Lung microvascular endothelial cell (primary cell): ENCODE measurements at places on chromosomes 16 and 17. TPM values are rescaled to one million over a fixed set of nuclear protein-coding genes. Genes with fewer than 3 reads are reported as not detected.

GRCh38 chr17:66951605-66951953, 12.9 kb upstream of the CACNG4 start:
- no peak for DNase-seq

GRCh38 chr17:2689411-2690164, 22.0 kb downstream of the CLUH start:
- no peak for DNase-seq

- DNase-seq: no peak
These were observed 278.6 kb downstream of the HAPSTR1 start for GRCh38 chr16:9370061-9370491.

KRT36 gene
- not detected in 2 replicates for total RNA-seq

C16orf74 gene
- 2.2 and 9.8 TPM in 2 replicates for total RNA-seq

ACE gene
- total RNA-seq: 21.4 and 80.6 TPM in 2 replicates

MED13 gene
- 26.4 and 37.7 TPM in 2 replicates for total RNA-seq

TMEM88 gene
- total RNA-seq: 7.1 and 22.7 TPM in 2 replicates

- DNase-seq: no peak
These were observed 2.8 kb downstream of the RAB40C start for GRCh38 chr16:592518-593306.

- no peak for DNase-seq
These were observed 60.4 kb upstream of the IRX6 start for GRCh38 chr16:55263271-55264250.

ARL5C gene
- total RNA-seq: not detected in 2 replicates

DNA sequence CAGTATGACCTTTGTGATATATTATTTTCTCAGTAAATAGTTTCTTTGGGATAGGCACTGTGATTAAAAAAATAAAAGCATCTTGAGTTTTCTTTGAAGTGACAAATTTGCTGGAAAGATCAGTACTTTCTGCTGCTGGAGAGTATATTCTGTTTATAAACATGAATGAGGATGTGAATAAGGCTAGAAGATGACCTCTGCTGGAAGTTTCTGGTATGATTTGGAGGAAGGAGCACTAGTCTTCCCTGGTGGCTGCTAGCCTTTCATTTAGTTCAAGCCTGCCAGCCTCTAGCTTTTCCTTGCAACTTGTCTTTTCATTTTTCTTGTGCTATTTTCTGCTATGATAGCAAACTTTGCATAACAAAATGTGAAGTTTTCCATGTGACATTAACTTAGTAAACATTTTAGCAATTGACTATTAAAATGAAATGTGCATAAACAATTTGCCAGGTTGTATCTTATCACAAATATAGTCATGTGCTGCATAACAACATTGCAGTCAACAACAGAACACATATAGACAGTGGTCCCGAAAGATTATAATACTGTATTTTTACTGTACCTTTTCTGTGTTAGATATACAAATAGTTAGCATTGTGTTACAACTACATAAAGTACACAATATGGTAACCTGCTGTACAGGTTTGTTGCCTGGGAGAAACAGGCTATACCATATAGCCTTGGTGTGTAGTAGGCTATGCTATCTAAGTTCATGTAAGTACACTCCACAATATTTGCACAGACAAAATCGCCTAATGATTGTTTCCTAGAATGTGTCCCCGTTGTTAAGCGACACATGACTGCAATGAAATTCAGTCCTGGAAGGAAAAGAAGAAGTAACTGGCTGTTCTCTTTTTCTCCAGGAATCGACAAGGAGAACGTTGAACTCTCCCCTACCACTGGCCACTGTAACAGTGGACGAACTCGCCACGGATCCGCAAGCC, 18.1 kb upstream of the RAB11FIP4 start:
- peak; percentile 75 for DNase-seq

DNA sequence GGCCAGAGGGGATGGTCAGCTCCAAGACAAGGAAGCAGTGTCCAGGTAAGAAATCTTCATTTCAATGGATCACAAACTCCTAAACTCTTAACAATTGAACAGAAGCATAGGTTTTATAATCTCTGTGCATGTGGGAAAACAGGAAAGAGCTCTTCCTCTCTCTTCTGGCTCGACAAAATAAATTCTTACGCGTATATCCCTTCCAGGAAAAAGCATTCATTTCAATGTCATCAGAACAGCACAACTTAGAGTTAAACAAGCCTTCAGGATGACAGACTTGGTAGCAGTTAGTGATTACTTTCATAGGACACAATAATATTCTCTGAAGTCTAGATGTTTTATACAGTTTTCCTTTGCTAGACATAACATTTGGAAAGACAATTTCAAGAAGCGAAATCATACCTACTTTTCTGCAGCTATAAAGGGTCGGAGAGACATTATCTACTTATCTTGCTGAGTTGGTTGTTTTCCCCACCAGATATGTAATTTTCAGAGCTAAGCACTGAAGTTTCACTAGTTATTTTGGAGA, 19.3 kb upstream of the SLC35G3 start:
- DNase-seq: peak; percentile 38

KIF1C gene
- total RNA-seq: 56.0 and 78.2 TPM in 2 replicates

GRCh38 chr17:78605886-78606285, 28.7 kb upstream of the DNAH17 start:
- no peak for DNase-seq

DNA sequence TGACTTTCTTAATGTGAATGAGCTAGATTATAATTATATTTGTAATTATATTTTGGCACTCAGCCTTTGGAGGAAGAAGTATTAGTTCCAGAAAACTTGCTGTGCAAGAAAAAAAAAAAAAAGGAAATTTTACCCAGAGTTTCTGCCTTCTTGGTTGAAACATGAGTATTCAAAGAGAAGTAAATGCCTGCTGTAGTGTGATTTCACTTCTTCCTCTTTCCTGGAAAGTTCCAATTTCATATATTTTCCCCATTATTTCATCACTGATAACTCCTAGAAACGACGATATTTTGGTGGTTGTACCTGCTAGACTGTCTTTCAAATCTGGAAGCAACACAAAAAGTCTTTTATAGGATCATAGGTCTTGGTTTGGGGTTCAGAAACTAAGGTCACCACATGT, 20.4 kb upstream of the MPHOSPH6 start:
- no peak for DNase-seq

DNA sequence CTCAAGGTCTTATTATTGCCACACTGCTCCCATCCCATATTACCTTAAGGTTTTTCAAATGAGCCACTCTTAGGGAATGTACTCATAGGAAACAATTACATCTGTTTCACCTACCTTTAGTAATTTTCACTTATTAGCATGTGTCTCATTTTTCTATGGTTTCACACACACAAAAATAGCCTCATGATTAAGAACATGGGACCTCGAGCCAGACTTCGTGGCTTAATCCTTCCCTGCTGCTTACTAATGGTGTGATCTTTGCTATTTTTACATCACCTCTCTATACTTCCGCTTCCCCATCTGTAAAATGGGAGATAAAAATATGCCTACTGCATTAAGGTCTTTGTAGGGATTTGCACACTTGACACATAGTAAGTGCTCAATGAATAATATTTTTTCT, 38.5 kb downstream of the OTOA start:
- DNase-seq: no peak

GRCh38 chr17:81193470-81194224, 27.6 kb upstream of the AATK start:
- DNase-seq: no peak

- DNase-seq: no peak
These were observed 139.5 kb downstream of the ZNF423 start for GRCh38 chr16:49716339-49716934.

DNA sequence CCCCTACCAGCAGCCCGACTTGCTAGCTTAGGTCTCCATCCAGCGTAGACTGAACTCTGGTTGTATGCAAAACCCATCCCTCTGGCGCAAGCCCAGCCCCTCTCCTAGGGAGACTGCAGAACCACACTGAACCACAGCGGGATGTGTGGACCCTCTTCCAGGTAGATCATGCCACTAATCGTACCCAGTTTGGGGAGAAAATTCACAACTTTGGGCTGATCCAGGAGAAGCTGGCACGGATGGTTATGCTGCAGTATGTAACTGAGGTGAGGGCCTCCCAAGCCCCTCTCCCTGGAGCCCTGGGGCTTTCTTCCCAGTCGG, 3.2 kb downstream of the ACADVL start:
- no peak for DNase-seq

DNA sequence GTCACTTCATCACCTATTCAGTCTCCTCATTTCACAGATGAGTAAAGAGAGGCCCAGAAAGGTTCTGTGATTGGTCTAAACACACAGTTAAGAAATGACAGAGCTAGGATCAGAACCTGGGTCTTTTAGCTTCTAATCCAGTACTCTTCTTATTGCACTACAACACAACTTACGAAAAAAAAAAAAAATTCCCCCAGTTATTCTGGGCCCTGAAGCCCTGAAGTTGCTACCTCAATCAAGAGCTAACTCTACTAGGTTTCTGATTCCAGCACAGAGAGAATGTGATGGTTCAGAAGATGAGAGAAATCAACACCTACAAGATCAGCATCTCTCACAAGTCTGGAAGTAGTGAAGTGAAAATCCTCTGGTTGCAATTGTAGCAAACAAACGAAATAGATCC, 37.3 kb downstream of the GRB7 start:
- no peak for DNase-seq

GRCh38 chr16:9176547-9177418, 85.3 kb downstream of the HAPSTR1 start:
- DNase-seq: no peak

DNA sequence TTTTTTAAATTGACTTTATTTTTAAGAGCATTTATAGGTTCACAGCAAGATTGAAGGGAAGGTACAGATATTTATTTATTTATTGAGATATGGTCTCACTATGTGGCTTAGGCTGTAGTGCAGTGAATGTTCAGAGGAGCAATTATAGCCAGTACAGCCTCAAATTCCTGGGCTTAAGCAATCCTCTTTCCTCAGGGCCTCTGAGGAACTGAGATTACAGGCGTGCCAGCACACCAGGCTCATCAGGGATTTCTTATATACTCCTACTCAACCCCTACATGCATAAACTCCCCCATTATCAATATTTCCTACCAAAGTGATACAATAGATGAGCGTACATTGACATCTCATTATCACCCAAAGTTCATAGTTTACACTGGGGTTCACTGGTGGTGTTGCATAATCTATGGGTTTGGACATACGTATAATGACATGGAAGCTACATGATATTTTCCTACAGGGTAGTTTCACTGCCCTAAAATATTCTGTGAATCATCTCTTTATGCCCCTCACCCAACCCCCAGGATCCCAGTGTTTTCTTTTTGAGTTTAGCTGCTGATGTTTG, 33.5 kb downstream of the HS3ST3B1 start:
- no peak for DNase-seq

- peak; percentile 64 for DNase-seq
These were observed 21.9 kb upstream of the CDH5 start for GRCh38 chr16:66344533-66345145.

GRCh38 chr16:89504091-89504490, 4.1 kb upstream of the SPG7 start:
- no peak for DNase-seq

DNA sequence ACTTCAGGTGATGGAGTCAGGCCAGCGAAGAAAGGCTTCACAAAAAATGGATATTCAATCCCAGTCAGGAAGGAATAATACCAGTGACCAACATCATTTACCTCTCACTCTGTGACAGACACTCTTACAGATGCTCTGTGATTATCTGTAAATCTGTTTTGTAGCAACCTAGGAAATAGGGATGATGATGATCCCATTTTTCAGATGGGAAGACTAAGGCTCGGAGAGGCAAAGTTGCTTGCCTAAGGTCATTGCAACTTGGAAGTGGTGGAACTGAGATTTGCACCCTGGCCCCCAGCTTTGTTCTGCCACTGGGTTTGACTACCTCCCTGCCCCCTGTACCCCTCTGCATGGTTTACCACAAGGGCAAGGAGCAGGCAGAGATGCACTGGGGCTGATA, 14.1 kb upstream of the WSCD1 start:
- no peak for DNase-seq

- DNase-seq: no peak
These were observed 24.2 kb upstream of the SSTR2 start for GRCh38 chr17:73140566-73140965.

PNMT gene
- 0.65 and 2.8 TPM in 2 replicates for total RNA-seq

DNA sequence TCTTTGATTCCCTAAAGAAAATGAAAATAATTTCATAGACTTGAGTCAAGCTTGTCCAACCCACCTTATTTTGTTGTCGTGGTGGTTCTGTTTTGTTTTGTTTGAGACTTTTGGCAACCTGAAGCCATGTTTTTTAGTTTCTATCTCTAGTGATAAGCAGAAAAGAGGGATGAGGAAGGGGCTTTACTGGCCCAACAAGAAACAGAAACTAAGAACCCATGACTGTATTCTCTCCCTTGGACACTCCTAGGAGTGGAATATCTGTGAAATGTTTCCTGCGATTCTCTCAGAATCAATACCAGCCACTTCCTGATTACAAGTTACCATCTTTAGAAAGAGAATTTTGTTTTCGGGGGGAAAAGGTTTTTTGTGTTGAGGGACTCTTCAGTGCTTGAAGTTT, 207.5 kb downstream of the PRKCA start:
- no peak for DNase-seq

GRCh38 chr16:57628008-57628781, at the start of gene ADGRG1:
ADGRG1 (plus strand) TSS chr16:57628630; CDS start chr16:57650288, 21,658 bp downstream.
- DNase-seq: peak; percentile 84

TEX14 gene
- under 0.01 TPM in 1 of 2 replicates, not detected in the other for total RNA-seq

DNA sequence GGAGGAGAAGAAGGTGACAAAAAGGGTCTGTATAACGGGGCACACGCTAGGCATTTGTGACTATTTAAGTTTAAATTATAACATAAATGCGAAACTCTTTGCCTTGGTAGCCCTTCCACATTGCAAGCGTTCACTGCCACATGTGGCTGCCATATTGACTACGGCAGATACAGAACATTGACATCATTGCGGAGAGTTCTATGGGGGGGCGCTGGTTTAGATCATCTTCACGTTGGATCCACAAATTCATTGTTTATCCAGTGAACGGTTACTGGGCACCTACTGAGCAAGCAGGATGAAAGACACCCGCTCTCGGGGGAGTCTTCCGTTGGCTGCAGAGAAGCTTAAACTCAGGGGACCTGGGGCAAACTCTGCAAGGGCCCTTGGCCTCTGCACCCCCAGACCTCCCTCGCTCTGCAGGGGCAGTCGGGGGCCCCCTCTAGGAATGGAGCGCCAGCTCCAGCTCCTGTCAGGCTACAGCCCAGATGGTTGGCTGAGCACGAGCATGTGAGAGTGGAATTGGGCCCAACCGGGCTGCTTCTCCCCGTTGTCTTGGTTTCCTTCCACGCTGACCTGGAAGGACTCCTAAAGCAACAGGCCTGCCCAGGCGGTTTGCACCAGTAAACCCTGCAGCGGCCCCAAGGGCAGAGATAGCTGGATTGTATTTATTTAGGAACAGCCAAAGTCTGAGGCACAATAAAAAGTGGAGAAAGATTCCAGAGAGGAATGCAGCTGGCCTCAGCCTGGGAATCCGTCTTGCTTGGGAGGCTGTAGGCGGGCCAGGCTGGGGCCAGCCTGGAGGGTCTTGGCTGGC, 172.2 kb downstream of the SEC14L1 start:
- no peak for DNase-seq

KRT32 gene
- not detected in 2 replicates for total RNA-seq
